ENCODE measurements at places on chromosomes 7 and 10.

DNA sequence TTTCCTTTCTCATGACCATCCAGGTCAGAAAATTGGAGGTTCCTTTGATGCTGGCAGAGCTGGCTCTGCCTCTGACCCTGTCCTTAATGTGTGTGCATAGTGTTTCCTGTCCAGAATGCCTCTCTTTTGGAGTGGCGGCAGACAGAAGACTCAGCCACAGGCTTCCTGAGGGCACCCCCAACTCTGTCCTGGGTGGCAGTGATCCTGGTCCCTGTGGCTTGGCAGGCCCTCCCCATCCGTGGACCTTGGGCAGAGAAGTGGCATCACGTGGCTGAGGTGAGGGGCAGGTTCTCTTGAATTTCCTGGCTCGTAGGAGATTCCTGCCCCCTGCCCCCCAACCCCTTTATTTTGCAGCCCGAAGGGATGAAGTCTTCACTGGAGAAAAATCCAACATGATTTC, 133.1 kb downstream of the RGS10 start:
- no peak for DNase-seq

GRCh38 chr7:13288516-13288915, 601.1 kb downstream of the ARL4A start:
- no peak for DNase-seq

GRCh38 chr10:132946-133898, 2.0 kb upstream of the ZMYND11 start:
- DNase-seq = no peak

- no peak for DNase-seq
These were observed 26.5 kb upstream of the TMEM254 start for GRCh38 chr10:80051993-80052392.

DNA sequence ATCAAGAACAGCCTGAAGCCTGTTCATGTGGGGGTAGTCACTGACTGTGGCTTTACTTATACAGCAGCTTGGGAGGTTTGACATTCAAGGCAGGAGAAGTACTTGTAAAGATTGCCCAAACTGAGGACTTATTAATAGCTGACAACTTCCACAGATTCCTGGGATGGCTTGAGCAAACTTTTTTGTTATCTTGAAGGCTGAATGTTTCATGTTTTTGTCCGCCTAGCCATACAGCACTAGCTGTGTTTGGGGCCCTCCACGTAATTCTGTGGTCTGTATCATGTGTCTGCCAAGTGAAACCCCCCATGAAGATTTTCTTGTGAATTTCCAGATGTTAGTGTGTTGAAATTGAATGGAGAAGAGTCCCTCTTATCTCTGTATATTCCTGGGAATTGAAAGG, 38.6 kb downstream of the FAS start:
- no peak for DNase-seq

- DNase-seq = no peak
These were observed 668.6 kb downstream of the SORCS1 start for GRCh38 chr10:106495931-106496330.

- no peak for DNase-seq
These were observed 66.5 kb downstream of the RBM20 start for GRCh38 chr10:110710621-110711020.

- DNase-seq = no peak
These were observed 404.2 kb upstream of the FOXK1 start for GRCh38 chr7:4277936-4278335.

GRCh38 chr7:156941393-156942182, 7.9 kb upstream of the NOM1 start:
- DNase-seq = no peak

GRCh38 chr7:3042861-3043489, 692 bp downstream of the CARD11 start:
- DNase-seq = peak; percentile 70

DNA sequence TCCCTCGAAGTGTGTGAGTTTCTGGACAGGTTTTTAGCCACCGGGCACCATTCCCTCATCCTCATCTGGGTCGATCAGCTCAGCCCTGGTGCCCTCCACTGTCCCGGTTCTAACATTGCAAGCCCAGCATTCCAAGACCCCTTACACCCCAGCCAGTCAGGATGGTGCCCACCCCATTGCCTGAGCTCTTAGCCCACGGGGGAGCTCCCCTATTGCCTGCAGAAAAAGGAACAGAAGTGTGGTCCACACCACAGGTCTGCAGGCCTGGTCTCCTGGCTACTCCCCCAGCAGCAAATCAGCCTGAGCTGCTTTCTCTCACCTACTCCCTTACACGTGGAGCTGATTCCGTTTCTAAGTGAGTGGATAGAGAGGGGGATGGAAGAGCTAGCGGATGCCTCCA, 4.8 kb downstream of the CALML5 start:
- DNase-seq = no peak

- DNase-seq = no peak
These were observed 283.5 kb upstream of the ADARB2 start for GRCh38 chr10:2020836-2021235.

- no peak for DNase-seq
These were observed 91.4 kb downstream of the WDFY4 start for GRCh38 chr10:48776005-48776522.

DNA sequence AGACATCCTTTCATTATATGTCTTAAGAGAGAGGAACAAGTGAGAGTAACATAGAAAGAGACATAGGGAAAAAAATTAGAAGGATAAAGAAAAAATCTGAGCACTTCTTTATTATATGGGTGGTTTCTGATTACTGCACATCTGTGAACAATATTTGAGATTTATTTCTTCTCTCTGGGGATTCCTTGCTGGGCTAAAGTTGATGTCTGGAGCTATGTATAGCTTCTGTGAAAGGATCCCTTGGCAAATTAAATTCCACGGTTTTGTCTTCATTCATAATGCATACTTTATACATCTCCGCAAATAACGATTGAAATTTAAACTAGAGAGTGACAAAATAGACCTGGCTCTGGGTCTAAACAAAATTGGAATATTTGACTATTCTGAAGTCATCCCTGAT, 232.2 kb upstream of the CTBP2 start:
- DNase-seq = no peak

- no peak for DNase-seq
These were observed 24.2 kb downstream of the ADARB2 start for GRCh38 chr10:1712944-1713671.

DNA sequence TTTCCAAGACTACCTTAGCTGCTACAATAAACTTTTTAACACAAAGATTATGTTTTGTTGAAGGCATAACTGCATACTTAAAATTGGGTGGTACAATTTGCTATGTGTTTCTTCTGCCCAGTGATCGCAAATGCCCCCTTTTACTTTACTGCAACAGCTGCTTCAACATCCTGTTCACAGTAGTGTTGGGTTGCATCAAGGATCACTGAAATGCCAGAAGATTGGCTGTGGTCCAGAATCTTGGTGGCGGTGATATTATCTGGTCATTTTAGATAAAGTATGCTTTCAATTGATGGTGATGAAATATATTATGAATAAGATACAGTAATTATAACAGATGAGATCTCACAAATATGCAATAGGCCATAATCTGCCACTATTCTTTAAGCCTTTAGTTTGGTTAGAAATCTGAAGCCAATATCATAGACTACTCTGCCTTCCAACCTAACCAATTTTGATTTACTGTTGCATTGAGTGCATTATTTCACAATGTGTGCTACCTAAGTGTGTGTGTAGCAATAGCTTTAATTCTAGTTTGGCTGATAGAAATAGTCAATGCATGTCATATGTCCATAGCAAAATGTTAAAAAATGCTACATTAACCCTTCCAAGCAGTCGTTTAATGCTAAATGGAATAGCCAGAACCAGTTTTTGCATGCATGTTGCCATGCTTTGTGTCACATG, 29.8 kb upstream of the ING3 start:
- DNase-seq = no peak

GRCh38 chr10:10852464-10852863, 165.2 kb upstream of the CELF2 start:
- DNase-seq = no peak

GRCh38 chr7:11491811-11492210, 340.2 kb downstream of the THSD7A start:
- DNase-seq = no peak

GRCh38 chr7:28114056-28114455, 66.5 kb downstream of the JAZF1 start:
- DNase-seq = no peak

DNA sequence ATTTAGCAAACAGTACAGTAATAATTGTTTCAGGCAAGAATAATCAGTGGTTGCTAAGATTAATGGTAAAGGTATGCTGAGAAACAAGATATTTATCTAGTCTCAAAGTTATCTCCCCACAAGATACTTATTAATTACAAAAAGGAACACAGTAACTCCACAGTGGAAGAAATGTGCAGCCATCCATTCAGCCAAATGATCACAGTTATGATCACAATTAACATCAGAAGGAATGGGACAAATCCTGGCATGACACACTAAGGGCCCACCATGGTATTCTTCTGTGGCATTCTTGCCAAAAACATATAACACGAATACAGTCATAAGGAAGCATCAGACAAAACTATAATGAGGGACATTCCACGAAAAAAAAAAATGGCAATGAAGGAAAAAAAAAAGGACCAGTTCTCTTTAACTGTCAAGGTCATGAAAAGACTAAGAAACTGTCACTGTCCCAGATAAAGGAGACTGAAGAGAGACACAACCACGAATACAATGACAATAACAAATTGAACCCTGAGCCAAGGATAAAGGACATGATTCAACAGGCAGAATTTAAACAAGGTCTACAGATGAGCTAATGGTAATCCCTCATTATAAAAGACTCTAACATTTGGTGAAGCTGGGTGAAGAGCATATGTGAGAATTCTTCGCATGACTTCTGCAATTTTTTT, 20.9 kb downstream of the NUDCD3 start:
- no peak for DNase-seq

- DNase-seq = no peak
These were observed 6.7 kb downstream of the PNLIPRP2 start for GRCh38 chr10:116627386-116627933.

DNA sequence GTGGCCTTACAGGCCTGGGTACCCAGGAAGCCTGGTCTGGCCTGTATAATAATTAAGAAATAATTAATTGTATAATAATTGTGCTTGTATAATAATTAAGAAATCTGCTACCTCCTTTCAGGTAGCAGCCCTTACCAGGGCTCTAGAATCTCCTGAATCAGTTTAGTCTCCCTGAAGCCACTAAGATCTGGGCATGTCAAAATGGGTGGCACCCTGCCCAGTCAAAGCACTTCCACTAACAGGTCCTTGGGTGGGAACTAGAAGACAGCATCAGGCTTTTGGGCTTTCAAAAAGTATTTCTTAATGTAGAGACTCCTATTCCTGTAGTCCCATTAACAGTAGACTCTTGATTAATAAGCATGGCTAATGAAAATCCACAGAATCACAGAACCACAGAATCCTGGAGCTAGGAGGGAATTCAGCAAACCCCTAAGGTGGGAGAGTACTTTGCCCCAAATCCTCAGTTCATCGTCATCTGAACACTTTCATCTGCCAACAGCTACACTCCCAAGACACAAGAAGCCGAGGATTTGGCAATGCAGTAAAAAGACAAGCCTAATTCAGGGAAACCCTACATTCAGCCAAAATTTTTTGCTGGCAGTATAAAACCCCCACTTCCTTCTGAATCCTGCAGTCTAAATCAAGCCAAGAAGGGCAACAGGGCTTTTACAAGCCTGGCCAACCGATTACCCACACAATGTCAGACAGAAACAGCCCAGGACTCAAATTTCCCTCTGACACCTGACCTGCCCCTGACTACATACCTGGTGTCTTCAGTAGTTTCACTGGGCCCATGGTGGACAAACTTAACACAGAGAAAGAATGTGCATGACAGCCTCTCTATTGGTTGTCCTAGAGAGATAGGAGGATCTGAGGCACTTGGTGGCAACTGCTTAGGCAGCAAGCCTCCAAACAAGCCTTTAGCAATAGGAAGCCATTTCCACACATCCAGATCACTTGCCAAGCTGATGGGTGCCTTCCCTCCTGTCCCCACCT, 5.9 kb upstream of the IL6 start:
- DNase-seq = no peak

DNA sequence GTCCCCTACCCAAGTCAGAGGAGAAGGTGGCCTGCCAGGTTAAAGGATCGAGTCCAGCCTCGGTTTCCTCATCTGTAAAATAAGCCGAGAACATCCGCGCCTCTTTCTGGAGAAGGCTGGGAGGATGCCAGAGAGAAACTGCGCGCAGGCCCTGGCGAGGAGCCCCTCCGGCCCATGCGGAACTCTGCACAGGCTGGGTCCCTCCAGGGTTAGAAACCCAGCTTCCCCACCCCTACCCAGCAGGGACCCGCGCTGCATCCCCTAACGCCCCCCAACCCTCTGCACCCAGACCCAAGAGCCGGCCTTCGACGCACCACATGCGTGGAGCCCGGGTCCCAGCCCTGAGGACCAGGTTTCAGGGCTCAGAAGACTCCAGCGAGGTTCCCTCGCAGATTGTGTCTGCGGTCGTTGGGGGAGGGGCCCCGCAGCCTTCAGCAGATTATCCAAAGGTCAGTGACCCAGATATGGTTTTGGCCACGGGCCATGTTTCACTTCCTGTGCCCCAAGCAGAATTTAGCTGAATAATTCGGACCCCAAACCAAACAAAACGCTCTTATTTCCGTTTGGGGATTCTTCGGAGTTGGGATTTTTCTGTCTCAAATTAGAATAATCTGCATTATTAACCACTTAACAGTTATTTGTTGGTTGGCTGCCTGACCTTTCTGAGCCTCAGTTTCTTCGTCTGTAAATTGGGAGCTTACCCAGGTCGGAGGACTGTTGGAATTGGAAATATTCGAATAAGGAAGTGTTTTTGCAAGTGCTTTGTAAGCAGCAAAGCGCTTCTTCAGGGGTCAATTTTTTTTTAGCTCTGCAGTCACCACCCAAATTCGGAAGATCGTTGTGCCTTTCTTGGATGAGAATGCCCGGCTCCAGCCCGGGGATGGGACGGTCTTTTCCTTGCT, 167.7 kb downstream of the UBE2H start:
- DNase-seq = no peak

- no peak for DNase-seq
These were observed 594.8 kb upstream of the FZD8 start for GRCh38 chr10:36236931-36237330.

GRCh38 chr7:102211590-102212550, 74.8 kb upstream of the SH2B2 start:
- DNase-seq = no peak

DNA sequence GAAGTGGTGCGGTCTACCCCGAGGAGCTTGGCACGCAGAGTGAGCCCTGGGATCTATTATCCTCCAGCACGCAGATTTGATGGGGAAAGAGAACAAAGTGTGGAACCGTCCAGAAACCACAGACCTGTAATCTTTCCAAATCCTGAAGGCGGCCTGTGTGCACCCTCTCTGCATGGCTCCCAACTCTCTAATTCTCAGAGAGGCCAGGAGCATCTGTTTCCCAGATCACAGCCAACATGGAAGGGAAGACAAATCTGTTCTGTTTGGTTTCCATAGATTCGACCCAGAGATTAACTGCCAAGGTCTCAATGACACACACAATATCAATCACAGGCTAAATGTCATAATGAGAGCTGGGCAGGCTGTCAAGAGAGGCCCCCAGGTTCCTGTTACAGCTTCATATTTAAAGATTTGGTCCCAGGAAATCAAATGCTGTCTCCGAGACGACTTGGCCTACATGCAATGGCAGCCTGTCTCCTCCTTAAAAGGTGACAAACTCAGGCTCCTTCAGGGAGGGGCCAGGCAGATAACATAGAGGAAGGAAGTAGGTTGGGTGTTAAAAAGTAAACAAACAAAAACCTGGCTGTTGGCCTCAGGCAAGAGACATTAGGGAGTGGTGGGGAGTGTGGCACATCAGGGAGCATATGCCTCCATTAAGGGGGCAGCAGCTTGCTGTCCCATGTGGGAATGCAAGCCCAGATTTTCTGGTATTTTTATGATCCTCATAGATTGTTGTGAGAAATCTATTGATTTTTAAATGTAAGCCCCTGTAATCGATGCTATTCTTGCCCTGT, 48.8 kb upstream of the SAMD8 start:
- DNase-seq = no peak

Data from stimulated activated CD8-positive, alpha-beta memory T cell treated with anti-CD3 and anti-CD28 coated beads, Interleukin-15, amount 100 ng/mL, for 48 hours (primary cell).